ENCODE measurements at places on chromosomes 5 and 9. TPM values are rescaled to one million over a fixed set of nuclear protein-coding genes. Genes with fewer than 3 reads are reported as not detected.

DNA sequence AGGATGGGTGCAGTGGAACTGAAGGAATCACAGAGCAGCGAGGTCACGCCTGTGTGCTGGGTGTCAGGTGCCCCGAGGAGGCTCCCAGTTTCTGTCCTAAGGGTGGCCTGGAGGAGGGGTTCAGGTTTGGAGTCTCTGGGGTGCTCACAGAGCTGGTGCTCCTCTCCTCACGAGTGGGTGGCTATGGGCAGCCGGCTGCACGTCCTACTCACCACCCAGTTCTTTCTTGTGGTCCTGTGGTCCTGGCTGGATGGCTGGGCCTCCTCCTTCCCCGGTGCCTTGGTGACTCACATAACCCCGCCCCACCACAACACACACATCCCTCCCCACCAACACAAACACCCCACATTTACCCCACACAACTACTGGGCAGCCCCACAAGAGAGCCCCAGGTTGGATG lies 9.9 kb upstream of the PTGS1 start:
- no peaks in the 10 kb centered on the region for H3K36me3 ChIP-seq
- H3K27ac ChIP-seq, result no peak overlapping the region
- no peak for DNase-seq
- no peaks in the 10 kb centered on the region for H3K4me1 ChIP-seq
- H3K4me3 ChIP-seq, result no peak overlapping the region

DNA sequence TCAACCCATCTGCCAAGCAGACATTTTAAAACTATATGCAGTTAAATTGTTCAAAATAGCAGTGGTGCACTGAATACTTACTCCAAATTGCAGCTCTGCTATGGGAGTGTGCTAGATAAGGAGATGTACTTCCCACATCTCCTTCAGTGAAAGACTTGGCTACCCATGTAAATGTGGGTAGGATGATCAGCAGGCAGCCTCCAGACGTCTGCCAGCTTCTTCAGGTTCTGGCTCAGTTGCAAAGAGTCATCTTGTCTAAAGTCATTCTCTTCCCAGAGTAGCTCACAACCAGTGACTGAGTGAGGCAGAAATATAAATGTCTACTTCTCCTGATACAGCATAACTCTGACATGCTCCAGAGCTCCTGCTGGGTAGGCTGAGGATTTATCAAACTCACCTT lies 1050.0 kb upstream of the CDH10 start:
- H3K36me3 ChIP-seq, result no peaks in the 10 kb centered on the region

The FOXD4L3 gene
- total RNA-seq, result 1.2 TPM

The TAS2R1 gene
- total RNA-seq, result not detected

Data from Calu3 (cell line).